Ascending aorta (tissue), 2 donors: ENCODE measurements at places on chromosomes 6 and 20.
A peak's percentile ranks its signal among the peaks of the same experiment; 100 is the strongest.

GRCh38 chr6:106763361-106763760, 134.0 kb downstream of the QRSL1 start:
- no peak for DNase-seq
- no peak overlapping the region for H3K27ac ChIP-seq
- no peaks in the 10 kb centered on the region for H3K27me3 ChIP-seq
- no peak overlapping the region for H3K4me3 ChIP-seq

DNA sequence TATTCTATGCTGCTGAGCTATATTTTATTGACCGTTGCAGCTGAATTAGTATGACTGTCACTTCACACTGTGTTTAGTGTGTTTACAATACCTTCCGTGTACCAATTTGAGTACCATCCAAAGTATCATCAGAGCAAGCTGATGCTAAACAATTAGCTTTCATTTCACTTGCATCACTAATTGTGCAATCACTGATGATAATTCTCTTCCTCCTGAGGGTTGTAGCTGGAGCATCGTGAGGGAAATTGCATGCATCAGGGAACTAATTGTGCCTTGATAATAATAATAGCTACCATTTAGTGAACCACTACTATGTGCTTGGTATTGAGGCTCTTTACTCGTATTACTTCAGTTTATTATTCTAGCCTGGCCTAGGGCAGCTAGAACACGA, 384.8 kb upstream of the SOX4 start:
- no peak overlapping the region for H3K4me3 ChIP-seq
- H3K27me3 ChIP-seq: no peaks in the 10 kb centered on the region
- no peak for DNase-seq
- no peaks in the 10 kb centered on the region for H3K4me1 ChIP-seq

DNA sequence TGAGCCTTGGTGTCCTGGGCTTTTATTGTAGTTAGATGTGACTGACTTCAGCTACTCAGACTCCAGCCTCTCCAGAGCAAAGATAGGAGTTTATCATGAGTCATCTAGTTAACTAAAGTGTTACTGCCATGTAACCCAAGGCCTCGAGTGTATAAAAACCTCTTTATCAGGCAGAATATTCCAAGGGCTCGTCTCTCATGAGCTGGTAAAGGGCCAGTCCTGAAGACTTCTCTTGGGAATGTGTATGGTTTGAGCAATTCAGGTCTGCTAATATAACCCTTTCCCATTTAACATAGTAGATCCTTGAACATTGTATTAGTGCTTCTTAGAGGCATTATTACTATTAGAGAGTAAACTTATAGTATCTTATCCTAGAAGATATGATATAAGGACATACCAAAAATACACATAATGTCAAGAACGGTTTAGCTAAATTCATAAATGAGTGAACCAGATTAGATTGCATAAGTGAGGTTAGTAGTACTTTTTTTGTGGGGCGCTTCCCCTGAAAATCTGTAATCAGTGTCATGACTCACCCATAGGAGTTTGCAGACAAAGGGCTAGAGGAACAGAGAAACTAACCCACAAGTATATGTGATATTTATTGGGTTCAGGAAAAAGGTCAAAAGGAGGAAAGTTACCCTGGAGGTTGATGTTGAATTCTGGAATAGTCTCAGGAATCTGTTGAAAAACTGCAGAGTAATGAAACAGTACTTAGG, 16.0 kb downstream of the DSE start:
- peak overlapping the region; percentile 74 for H3K27ac ChIP-seq
- no peaks in the 10 kb centered on the region for H3K36me3 ChIP-seq
- no peak for DNase-seq
- H3K4me3 ChIP-seq: no peak overlapping the region
- H3K4me1 ChIP-seq: no peaks in the 10 kb centered on the region

GRCh38 chr6:9136141-9136822, 700.9 kb upstream of the SLC35B3 start:
- no peak overlapping the region for H3K27ac ChIP-seq
- no peaks in the 10 kb centered on the region for H3K4me1 ChIP-seq
- H3K27me3 ChIP-seq: no peaks in the 10 kb centered on the region
- H3K36me3 ChIP-seq: no peaks in the 10 kb centered on the region
- no peak for DNase-seq

DNA sequence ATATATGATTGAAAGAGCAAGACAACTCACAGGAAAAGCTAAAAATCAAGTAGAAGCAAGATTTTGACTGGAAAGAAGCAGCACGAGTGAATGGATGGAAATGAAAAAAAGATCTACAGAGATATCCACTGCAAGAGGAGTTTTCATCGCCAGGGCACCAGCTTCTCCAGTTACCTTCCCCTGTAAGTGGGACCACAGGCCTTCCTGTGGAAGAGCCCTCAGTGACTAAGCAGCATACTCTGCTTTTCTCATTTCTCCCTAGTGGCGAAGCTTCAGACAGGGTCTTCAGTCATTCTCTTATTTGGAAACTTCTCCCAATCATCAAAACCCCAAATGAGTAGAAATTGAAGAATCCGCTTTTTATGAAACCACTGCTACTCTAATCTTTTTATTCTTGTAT, 40.5 kb downstream of the ADGRB3 start:
- no peak overlapping the region for H3K4me3 ChIP-seq
- no peaks in the 10 kb centered on the region for H3K36me3 ChIP-seq

- H3K4me3 ChIP-seq: no peak overlapping the region
- H3K36me3 ChIP-seq: no peaks in the 10 kb centered on the region
- no peak for DNase-seq
- no peak overlapping the region for H3K27ac ChIP-seq
- H3K27me3 ChIP-seq: no peaks in the 10 kb centered on the region
Observed at GRCh38 chr20:59643615-59644061, 39.3 kb downstream of the PHACTR3 start.

- no peak for DNase-seq
- peaks cover 15% of the 10 kb centered on the region for H3K36me3 ChIP-seq
- H3K27me3 ChIP-seq: no peaks in the 10 kb centered on the region
- peaks cover 60% of the 10 kb centered on the region for H3K4me1 ChIP-seq
Observed at GRCh38 chr20:3930265-3931206, 41.3 kb downstream of the PANK2 start.
